Cardiac fibroblast (primary cell): ENCODE measurements at places on chromosomes 3 and 15.

DNA sequence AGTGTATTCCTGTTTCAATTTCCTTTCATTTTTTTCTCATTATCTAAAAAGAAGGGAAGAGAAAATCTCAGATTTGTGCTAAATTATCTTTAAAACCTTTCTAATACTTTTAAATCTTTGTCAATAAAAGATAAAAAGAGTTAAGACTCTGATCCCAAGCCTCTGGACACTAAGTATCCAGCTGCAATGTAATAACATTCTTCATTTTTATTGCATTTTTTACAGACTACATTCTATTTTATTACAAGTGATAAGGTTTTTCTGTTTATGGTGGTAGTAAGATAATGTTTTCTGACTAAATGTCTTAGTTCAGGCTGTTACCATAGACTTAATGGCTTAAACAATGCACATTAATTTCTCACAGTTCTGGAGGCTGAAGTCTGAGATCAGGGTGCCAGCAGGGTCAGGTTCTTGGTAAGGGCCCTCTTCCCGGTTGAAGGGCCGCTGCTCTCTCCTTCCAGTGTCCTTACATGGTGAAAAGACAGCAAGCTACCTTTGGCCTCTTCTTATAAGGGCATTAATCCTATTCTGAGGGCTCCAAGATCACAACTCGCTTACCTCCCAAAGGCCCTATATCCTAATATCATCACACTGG, 19.7 kb downstream of the KCNAB1 start:
- DNase-seq = no peak

GRCh38 chr15:29704950-29705597, 117.2 kb downstream of the TJP1 start:
- no peak for DNase-seq

GRCh38 chr3:43224405-43225073, 61.8 kb upstream of the SNRK start:
- no peak for DNase-seq

DNA sequence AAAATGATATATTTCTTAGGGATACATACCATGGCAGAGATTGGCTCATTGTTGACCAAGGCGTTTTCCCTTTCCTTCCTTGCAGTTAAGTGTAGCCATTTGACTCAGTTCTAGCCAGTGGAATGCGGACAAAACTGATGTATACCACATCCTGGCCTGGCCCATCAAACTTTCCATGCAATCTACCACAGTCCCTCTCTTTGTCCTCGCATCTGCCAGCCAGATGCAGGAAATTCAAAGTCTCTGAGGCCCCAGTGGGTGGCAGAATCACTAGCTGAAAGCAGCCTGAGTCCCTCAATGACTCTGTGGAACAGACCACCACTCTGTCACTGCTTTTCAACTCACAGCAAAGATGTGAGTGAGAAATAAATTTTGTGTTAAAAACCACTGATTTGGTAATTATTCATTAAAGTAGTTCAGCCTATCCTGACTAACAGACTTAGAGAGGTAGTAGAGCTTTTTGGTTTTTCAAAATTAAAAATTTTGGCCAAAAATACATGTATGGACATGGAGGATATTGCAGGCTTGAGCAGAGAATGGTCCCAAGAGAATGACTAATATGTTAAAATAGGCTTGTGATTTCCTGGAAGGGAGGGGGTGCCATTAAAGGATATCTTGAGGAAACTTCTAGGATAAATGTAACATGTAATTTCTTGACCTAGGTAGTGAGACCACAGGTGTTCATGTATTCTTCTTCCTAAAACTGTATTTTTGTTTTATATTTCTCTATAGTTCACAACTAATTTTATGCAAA, 10.9 kb downstream of the LRRFIP2 start:
- DNase-seq = peak; percentile 80

GRCh38 chr3:69079269-69080159, 651 bp downstream of the UBA3 start:
- no peak for DNase-seq

DNA sequence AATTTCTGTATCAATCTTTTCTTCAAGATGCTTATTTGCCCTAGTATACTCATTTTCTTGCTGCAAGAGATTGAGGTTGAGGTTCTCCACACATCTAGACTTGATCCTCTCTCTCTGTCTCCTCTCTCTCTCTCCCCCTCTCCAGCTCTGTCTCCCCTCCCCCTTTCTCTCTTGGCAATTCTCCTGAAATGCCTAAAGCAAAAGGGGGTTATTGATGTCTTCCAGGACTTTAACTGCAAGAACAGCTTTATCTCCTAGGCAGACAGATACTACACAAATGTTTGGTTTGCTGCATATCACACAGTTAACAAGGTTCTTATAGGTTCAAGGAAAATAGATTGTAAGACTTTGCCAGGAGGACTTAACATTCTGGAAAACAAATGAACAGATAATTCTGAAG, 52.1 kb downstream of the TMEM212 start:
- DNase-seq = no peak

DNA sequence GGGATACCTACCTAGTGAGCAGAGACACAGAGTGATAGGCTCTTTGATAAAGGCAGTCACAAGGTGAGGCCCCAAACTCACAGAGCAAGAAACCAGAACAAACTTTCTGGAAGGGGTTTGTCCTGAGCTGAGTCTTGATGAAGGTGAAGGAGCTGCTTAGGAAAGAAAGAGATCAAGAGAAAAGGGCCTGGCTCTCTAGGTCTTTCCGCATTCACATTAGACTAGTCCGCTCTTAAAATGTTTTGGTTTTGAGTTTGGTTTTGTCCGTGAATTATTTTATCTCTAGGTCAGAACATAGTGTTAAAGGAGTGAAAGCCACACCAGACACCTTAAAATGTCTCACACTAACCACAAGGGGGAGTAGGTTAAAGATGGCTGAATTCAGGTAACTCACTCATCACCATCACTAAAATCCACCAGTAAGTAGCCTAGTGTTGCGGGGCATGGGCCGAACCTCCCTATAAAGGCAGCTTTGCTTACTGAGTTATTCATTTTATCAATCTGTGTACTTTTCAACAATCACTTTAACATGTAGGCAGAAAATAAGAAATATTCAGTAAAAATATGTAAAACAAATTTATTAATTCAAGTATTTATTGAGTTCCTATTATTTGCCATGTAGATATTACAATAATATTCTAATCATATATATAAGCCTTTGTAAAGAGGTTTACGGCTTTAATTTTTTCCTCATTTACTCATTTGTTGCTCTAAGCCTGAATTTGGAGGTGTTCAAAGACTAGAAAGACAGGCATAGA, 121.5 kb upstream of the TSC22D2 start:
- DNase-seq = peak; percentile 75

DNA sequence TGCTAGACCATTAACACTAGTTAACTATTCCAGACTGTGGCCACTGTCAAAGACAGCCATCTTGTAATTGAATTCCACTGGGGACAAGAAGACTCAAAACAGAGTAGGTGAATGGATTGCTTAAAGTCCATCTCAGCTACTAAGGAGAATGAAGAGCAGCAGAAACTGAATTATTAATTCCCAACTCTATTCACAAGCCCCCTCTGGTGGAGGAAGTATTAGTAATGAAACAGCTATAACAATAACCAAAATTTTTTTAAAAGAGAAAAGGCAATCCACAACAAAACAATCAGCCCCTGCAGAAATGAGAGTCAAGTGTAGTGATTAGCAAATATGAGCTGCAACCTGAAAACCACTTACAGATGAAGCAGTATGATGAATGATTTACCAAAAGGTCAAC, 302.8 kb downstream of the FHIT start:
- peak; percentile 39 for DNase-seq

- no peak for DNase-seq
Measured at GRCh38 chr3:177552051-177552450, 354.8 kb upstream of the TBL1XR1 start.

- no peak for DNase-seq
Measured at GRCh38 chr3:152496716-152497115, 228.0 kb downstream of the MBNL1 start.

DNA sequence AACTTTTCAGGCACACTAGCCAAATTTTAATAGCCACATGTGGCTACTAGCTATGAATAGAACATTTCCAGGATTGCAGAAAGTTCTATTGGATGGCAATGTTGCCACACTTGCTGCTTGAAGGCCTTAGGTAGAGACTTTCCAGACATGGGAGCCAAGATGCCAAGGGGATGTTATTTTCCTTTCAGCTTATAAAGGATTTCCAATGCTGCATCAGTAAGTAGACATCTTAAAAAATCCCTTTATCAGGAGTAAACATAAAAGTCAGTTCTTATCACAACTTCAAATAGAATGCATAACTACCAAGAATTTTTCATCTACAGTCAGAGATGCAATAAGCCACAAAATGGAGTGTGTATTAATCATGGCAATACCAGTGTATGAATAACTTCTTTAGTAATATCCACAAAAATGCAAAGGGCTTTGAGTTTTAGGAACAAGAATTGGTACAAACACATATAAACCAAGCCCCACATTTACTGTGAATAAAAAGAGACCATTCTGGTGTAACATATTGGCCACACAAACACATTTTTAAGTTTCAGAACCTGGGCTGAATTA, 457.1 kb upstream of the ADAMTS9 start:
- DNase-seq = no peak

DNA sequence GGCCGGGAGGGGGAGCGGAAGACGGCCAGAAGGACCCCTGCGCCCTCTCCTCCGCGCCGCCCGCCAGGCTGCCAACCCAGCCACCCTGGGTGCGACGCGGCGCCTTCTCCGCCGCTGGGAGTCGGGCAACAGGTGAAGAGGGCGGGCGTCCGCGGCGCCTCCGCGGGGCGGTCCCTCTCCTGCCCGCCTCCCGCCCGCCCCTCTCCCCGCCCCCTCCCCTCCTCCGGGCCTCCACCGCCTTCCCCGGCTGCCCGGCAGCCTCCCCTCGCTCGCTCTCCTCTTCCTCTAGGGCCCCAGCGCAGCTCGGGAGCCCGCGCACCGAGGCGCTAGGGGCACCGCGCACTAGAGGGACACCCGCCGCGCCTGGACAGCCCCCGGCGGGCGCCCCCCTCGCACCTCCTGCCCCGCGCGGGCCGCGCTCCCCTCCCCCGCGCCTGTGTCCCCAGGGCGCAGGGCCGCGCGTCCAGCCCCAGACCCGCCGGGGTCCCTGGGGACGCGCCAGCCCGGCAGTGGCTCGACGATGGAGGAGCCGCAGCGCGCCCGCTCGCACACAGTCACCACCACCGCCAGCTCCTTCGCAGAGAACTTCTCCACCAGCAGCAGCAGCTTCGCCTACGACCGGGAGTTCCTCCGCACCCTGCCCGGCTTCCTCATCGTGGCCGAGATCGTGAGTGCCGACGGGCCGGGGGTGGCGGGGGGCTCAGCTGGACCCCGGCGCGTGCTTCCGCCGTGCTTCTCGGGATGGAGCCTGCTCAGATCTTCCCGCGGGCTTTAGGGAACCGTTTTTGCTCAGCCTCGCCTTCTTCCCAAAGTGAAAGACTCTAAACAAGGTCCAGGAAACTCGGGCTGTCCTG, at the start of gene CMTM8:
Gene CMTM8, plus strand, starts transcription at position 228 of the 854 bp plus-strand sequence. Its CDS starts 293 bp downstream, at position 521.
- peak; percentile 54 for DNase-seq

DNA sequence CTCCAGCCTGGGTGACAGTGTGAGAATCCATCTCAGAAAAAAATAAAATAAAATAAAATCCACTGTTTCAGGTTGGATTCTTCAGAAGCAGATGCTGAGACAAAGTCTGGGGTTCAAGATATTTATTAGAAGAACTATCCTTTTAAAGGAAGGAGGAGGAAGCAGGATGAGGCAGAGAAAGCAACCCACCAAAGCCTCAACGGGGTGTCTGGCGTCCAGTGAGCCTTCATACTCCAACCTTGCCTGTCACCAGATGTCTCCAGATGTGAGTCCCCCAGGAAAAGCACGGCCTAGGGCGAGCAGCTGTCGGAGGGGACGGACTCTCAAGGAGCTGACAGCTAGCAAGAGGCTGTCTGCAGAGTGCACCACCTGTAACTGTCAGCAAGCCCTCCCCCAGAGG, 37.3 kb downstream of the MB21D2 start:
- DNase-seq = no peak
